Activated CD4-positive, CD25-positive, alpha-beta regulatory T cell treated with anti-CD3 and anti-CD28 coated beads, Interleukin-2, amount 50 U/mL, for 16 hours (primary cell): ENCODE measurements at places on chromosomes 1 and 21.

- no peak for DNase-seq
Measured at GRCh38 chr1:163066168-163066567, 3.0 kb upstream of the RGS4 start.

- DNase-seq, result no peak
Measured at GRCh38 chr1:208793861-208794345, 549.7 kb upstream of the PLXNA2 start.

- DNase-seq, result no peak
Measured at GRCh38 chr21:10273196-10273595, 248.2 kb upstream of the TPTE start.

GRCh38 chr1:175067362-175068106, at the start of gene TNN:
Gene TNN, plus strand, starts transcription at chr1:175067833. Its CDS starts 9,586 bp downstream, at chr1:175077419.
- DNase-seq, result no peak

GRCh38 chr1:99532276-99532580, 113.7 kb upstream of the PALMD start:
- DNase-seq, result no peak

DNA sequence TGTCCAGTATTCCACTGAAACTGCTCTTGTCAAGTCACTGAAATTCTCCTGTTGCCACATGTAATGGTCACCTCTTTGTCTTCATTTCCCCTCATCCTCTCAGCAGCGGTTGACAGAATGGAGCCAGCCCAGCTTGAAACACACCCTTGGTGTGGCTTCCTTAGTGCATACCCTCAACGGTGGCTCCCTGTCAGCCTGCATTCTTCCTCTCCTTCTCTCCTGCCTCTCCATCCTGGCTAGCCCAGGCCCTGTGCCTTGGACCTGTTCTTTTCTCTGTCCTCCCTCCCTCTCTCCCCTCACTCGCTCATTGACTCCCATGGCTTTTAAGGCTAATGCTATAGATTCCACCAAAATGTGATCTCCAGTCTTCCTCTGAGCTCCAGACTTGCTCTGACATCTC, 3.7 kb downstream of the FCMR start:
- no peak for DNase-seq

DNA sequence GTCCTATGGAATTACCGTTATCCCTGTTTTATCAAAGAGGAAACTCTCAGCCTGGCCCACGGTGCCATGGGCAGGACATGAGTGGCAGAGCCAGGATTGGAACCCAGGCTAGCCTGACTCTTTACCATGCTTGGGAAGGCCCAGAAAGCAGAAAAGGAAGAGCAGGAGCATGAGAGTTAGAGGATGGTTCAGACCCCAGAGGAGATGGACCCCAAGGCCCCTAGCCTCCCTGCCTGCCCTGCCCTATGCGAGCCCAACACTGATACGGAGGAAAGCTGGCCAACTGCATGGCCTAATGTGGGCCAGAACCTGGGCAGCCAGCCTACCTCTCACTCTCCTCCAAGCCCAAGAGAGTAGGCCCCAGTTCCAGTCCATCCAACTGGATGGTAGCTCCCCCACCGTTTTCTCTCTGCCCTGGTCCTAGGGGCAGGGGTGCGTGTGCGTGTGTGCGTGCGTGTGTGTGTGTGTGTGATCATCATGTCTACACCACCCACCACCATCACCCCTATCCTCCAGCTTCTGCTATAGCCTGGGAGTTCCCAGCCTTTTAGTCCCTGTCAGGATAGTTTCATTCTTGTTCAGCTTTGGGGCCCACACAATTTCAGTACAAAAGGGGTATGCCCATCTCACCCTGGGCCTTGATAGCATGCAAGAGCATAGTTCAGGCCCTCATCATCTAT, 15.4 kb upstream of the MEX3A start:
- no peak for DNase-seq

DNA sequence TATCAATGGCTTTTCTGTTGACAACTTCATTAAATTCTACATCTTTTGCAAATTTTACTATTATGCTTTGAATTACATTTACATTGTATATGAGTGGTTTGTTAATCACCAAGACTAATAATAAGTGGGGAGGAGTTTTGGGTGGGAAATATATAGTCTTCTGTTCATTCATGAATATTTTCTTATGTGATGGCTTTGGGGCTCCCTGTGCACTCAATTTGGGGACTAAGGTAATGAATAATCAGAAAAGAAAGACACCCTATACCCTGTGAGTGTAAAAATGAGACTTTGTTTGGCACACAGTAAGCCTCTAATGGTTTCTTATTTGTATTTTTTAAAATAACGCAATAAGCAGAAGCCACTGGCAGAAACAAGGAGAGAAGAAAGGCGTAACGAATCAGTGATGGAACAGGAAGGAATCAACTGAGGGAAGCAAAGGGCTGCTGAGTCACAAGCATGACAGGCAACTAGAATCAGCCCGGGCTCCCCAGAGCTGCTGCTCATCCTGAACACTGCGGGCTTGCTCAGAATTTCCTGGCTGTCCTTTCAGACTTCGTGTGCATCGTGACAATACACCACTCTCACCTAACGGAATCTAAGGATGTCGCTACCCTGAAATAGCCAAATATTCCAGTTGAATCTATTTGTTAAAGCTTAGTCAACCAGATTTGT, 20.8 kb upstream of the RGS2 start:
- DNase-seq, result no peak

GRCh38 chr1:10857687-10858086, 61.2 kb upstream of the CASZ1 start:
- no peak for DNase-seq

GRCh38 chr1:111833334-111833733, 77.6 kb downstream of the DDX20 start:
- DNase-seq, result no peak

DNA sequence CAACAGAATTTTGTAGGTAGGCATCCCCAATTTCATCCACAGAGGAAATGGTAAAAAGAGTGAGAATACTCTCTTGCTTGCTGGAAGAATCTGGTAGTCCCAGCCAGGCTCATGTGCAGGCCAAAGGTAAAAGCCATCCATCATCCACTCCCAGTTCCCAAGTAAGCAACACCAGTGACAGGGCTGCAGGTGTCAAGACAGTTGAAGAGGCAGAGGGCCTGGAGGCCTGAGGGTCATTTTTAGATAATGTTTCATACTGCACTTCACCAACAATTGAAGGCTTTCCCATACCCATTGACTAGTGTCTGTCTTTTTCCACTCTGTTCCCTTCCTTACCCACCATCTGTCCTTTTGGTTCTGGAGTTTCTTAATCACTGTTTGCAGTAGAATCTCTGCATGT, 141.7 kb upstream of the L1TD1 start:
- DNase-seq, result no peak

GRCh38 chr1:218755128-218755527, 410.0 kb downstream of the TGFB2 start:
- no peak for DNase-seq

GRCh38 chr1:2935751-2936390, 85.4 kb upstream of the ACTRT2 start:
- DNase-seq, result no peak

DNA sequence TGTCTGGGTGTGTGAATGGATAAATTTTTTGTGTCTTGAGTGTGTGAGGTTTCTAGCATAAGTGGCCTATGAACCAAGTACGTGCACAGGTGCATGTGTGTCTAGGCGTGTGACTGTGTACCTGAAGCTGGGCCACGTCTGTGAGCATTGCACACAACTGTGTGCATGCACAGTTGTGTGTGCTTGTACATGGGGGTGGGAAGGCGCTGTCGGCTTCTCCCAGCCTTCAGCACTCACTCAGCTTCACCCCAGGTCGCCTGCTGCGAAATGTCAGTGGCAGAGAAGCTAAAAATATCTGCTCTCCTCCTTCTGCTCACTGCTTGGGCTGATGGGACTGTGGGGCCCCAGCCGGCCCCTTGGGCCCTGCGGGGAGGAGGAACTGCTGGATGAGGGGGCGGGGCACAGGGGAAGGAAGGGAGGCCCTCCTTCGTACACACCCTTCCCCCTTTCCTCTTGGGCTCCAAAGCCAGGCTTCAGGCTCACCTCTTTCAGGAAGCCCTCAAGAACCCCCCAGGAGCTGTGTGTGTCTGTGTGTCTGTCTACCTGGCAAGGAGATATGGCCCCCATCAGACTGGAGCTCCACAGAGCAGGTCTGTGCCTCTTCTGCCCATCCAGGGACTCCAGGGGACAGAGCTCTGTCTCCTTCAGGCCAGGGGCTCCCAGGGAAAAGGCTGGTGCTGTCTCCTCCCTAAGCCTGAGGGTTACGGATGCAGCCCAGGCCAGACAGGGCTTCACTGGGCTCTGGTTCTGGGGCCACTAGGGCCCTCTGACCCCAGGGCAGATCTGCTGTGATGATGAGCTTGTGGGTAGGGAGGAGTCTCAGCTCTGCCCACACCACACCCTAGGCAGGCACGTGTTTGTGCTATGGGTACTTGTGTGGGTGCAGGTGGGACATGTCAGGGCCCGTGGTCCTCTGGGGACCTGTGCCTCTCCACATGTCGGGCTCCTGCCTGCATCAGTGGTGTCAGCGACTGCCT, 35.6 kb upstream of the WASF2 start:
- no peak for DNase-seq
